ENCODE measurements at places on chromosomes 13 and 19.

- no peak for DNase-seq
These were observed 242.7 kb downstream of the DCLK1 start for GRCh38 chr13:35888457-35888883.

DNA sequence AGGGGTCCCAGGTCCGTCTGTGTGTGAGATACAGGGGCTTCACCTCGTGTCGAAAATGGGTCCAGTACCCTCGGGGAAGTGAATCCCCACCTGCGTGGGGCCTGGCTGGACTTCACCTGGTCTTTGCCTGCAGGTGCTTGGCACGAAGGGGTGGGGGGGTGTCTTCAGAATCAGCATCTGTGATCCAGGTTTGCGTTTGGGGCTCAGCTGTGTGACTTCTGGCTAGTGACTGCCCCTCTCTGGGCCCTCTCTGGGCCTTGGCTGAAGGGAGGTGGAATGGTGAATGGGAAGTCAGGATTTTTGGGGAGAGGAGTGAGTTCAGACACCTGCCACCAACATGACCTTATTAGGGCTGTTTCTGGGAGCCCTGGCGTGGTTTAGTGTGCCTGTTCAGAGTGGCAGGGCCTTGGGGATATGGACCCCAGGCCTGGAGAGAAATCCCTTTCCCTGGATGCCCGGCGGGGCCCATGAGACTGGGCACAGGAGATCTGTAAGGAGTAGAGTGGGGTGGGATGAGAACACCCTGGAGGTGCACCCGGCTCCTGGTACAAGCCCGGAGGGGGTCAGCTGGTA is 2.7 kb downstream of the CELF5 start:
- DNase-seq: no peak

- DNase-seq: peak; percentile 7
These were observed 65.0 kb upstream of the GTF2F2 start for GRCh38 chr13:45055198-45055901.

- DNase-seq: no peak
These were observed 51.7 kb upstream of the MED4 start for GRCh38 chr13:48146636-48147035.

DNA sequence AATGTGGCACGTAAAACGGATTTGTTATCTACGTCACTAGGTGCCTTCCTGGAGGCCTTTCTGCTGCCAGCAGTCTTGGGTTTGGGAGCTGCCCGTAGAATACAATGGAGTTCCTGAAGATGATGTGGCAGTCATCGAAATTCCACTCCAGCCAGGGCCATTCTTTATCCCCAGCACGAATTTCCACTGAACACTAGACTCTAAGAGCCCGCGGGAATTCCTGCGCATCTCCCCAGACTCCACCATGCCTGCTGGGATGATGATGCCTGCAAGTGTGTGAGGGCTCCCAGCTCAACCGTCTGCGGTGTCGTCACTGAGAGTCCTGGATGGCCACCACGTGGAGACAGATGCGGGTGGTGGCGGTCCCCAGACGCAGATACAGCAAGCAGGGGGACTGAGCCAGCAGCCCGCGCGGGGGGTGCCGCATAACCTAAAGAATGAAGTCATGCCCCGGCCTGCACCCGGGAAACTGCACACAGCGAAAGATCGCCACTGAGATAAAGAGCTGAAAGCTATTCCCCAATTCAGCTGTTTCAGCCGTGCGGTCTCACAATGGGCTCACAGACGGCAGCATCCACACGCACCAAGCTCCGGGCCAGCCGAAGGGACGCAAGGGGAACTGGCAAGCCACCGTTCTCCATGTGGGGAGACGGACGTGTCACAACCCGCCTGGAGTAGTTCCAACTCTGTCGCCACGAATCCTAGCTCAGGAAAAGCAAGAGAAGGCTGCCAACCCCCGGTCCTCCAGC is 41.1 kb downstream of the COL4A1 start:
- DNase-seq: no peak

GRCh38 chr13:64755961-64756360 is 2474.2 kb downstream of the PCDH9 start:
- DNase-seq: no peak

- no peak for DNase-seq
These were observed 2.1 kb downstream of the SARS2 start for GRCh38 chr19:38928391-38929001.

DNA sequence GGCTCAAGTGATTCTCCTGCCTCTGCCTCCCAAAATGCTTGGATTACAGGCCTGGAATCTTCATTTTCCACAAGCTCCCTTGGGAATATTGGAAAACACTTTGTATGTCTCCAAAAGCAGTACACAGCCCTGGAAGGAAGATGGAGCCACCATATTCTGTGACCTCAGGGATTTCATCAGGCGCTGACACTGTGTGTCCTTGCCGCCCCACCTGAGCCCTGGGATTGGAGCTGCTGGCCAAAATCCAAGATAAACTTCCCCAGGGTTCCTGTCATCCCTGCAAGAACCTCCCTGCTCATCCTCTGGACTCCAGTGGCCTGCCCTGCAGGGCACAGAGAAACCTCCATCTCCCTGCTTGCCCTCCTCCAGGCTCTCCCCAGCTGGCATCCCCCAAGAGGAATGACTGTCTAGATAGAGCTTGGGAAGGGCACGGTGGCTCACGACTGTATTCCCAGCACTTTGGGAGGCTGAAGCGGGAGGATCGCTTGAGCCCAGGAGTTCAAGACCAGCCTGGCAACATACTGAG is 1.3 kb upstream of the GNG7 start:
- DNase-seq: no peak

GRCh38 chr13:32047088-32047487 is 15.5 kb downstream of the FRY start:
- DNase-seq: no peak

DNA sequence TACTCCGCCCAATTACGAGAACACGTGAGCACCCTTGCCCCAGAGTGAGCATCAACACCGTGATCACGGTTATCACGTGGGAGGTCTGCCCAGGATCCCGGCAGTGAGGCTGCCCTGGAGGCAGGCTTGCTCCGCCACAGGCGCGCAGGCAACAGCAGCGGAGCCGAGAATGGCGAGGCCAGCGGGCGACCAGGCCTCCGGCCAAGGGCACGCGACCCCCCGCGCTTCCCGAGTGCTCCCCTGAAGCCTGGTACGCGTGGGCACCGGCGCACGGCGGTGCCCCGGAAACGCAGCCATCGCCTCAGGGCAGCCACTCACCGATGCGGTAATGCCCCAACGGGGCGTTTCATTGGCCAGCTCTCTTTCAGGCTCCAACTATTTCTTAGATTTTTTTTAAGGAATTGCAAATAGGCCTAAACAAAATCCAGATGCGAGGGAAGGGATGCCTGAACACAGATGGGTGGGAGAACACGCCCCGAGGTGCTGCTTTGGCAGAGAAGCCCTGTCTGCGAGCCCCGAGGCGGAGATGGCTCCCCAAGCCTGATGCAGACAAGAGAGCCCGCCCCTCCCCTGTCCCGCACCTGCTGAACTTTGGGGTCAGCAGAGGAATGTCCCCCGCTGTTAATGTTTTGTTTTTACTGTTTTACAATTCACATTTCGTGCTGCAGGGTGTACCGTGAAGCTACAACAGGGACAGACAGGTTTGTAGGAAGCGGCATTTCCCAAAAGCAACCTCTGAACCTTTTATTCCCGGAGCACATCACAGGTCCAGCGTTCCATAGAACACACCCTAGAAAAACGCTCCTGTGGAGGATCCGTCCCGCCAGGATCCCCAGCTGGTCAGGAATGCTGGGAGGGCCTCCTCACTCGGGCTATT is 132.7 kb downstream of the ZDHHC20 start:
- peak; percentile 3 for DNase-seq

- peak; percentile 88 for DNase-seq
These were observed 8.3 kb upstream of the MZF1 start for GRCh38 chr19:58581227-58582141.

DNA sequence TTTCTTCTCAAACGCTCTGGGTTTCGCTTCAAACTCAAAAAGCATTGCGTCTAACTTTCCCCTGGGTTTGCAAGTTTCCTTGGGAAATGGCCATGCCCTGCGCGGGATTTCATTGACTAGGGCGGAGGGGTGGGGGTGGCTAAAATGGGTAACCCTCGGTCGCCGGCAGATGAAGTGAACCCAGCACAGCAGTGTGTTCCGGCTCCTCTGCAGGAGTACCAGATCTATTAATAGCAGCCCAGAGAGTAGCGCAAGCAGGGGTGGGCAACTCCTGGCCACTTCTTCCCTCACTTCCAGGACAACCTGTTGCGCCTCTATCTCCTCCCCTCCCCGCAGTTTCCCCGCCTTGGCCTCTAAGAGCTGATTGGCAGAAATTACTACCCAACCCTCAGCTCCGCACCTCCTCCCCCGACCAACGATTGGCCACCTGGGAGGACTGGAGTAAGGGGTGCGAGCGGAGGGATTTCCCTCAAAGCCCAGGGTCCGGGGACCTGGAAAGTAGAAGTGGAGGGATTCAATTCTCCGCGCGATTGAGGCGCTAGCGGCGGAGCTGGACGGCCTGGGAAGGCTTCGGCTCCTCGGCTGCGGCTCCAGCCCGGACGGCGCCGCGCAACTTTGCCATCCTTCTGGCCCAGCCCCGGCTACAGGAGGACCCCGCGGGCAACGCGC is at the start of gene FREM2:
FREM2 (plus strand) TSS at position 501 of the 669 bp plus-strand sequence. CDS start 268 bp downstream, outside the sequence.
- no peak for DNase-seq

GRCh38 chr13:112603641-112604225 is 15.8 kb upstream of the TUBGCP3 start:
- no peak for DNase-seq

DNA sequence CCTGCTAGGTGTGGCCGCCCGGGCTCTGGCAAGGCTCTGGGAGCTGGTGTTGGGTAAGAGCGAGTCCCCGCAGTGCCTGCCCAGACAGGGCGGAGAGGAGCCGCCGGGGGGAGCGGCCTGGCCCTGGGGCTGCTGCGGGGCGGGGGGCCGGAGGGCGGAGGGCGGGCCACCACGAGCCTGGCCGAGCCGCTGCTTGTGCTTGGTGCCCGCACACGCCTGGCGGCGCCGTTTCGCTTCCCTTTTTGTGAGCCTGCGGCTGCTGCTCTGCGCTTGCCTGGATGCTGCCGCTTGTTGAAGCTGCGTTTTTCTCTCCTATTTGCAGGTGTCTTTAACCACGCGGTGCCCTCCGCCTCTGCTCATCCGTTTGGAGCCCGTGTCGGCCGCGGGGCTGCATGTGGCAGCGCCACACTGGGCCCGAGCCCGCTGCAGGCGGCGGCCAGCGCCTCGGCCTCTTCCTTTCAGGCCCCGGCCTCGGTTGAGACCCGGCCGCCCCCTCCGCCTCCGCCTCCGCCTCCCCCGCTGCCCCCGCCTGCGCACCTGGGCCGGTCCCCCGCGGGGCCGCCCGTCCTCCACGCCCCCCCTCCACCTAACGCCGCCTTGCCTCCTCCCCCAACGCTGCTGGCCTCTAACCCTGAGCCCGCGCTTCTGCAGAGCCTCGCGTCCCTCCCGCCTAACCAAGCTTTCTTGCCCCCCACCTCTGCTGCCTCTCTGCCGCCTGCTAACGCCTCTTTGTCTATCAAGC is 8.5 kb downstream of the PLEKHJ1 start:
- no peak for DNase-seq

GRCh38 chr19:6015841-6016545 is 38.1 kb upstream of the RANBP3 start:
- DNase-seq: no peak

DNA sequence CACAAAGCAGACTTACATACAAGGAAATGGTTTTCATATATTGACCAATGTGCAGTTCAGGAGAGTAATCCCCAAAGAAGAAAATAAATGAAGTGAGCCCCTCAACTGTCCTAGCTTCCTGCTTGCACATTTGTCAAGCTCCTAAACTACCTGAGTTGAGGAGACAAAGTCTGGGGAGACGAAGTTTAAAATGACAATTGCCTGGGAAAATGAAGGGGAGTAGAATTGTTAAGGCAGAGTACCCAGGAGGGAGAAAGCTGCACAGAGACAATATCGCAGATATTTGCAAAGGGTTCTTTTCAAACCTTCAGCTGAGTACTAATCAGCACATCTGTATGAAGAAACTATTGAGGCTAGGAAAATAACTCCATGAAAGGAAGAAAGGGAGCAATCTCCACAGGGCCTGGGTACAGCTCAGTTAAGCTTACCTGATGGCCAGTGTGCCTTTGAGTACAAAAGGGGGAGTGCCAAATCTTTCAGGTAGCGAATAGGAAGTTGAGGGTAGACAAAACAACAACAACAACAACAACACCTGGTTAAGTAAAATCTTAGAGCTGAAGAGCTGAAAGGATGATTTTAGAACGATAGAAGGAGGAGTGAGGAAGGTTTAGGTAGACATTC is 1700.1 kb upstream of the PRR20A start:
- no peak for DNase-seq

GRCh38 chr13:90502153-90502552 is 845.3 kb upstream of the MIR17HG start:
- no peak for DNase-seq

GRCh38 chr19:55500368-55500952 is 12.2 kb downstream of the SSC5D start:
- no peak for DNase-seq

Measured in stimulated activated CD8-positive, alpha-beta memory T cell treated with anti-CD3 and anti-CD28 coated beads, Interleukin-4, amount 100 ng/mL, for 4 hours (primary cell).